ENCODE measurements at places on chromosomes 2 and 18.

GRCh38 chr2:136021976-136022375, 36.5 kb upstream of the DARS1 start:
- no peak for DNase-seq

DNA sequence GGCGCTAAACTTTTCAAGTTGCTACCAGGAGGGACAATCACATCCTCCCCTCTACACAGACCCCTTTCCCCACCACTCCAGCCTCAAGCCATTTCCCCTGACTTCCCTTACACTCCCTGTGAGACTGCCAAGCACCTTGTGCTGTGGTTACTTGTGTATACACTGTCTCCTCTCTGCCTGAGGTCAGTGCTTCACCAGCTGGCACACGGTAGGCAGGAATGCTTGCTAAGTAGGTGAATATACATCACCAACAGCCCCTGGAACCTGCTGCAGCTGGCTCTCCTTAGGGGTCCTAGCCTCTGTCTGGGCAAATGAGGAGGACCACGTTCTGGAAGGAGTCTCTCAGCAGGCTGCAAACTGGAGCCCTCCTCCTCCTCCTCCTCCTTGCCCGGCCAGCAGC, 38.3 kb upstream of the ACAA2 start:
- no peak for DNase-seq

- no peak for DNase-seq
Measured at GRCh38 chr2:88659538-88659915, 31.9 kb upstream of the RPIA start.

GRCh38 chr18:31209041-31209440, 46.4 kb upstream of the DSC1 start:
- no peak for DNase-seq

DNA sequence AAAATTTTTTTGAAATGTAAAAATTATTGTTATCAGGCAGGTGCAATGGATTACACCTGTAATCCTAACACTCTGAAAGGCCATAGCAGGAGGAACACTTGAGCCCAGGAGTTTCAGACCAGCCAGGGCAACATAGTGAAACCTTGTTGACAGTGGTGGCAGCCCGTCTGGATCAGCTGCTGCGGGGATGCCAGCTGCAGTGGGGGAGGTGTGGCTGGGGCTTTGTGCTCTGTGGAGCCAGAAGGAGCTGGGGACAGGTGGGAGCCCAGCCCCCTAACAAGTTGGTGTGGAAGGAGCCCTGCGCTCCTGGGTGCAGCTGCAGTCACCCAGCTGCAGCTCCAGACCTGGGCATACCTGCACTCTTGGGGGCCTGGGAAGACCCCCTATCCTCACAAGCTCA, 182.4 kb upstream of the MC4R start:
- DNase-seq: no peak

DNA sequence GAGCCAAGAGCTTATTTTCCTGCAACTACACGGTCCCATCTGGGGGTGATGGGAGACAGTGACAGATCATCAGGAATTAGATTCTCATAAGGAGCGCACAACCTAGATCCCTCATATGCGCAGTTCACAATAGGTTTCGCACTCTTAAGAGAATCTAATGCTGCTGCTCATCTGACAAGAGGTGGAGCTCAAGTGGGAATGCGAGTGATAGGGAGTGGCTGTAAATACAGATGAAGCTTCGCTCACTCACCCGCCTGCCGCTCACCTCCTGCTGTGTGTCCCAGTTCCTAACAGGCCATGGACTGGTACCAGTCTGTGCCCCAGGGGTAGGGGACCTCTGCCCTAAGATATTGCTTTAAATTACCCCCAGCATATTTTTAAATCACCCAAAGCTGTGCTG, 10.8 kb downstream of the LRRFIP1 start:
- DNase-seq: no peak

DNA sequence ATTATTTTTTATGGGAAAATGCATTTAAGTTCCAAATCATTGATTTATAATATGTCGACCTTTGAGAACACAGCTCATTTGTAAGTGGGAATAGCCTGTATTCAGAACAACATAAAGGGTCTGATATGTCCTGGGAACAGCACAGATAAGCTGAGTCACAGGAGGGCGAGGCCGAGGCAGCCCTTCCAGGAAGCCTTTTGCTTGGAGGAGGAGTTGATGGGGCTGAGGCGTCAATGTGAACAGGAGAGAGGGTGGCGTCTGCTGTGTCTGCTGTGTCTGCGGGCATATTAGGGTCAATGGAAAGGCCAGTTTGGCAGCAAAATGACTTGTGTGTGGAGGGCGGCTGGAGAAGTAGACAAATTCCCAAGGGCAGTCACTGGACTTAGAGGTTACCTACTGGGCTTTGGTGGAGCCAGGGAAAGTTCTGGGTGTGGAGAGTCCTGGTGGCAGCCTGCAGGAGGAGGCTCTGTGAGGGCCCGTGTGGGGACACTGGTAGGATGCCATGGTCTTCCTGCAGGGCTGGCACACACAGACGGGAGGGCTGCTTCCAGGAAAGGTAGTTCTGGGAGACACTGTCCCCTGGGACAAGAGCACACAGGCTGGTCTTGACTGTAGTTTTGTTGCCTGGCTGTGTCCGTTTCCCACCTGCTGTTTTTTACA, 128.1 kb downstream of the GLI2 start:
- no peak for DNase-seq

GRCh38 chr2:62393293-62393692, 112.7 kb downstream of the TMEM17 start:
- DNase-seq: no peak

DNA sequence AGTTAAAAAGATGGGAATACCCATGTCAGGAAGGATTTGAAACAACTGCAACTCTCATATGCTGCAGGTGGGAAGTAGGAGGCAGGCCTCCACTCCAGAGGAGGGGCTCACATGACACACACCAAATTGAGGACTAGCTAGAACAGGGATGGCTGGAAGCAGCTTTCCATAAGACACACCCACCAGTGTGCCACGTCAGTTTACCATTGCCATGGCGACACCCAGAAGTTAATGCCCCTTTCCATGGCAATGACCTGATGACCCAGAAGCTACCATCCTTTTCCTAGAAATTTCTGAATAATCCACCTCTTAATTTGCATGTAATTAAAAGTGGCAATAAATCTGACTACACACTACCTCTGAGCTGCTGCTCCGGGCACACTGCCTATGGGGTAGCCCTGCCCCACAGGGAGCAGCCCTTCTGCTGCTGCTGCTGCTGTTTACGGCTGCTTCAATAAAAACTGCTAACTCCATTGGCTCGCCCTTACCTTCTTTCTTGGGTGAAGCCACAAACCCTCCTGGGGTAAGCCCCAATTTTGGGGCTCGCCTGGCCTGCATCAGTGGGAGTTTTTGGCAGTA, 89.4 kb downstream of the RRM2 start:
- DNase-seq: no peak

- DNase-seq: no peak
Measured at GRCh38 chr2:119241205-119241532, 17.5 kb downstream of the STEAP3 start.

GRCh38 chr2:166375736-166376487, at the start of gene SCN9A:
SCN9A (minus strand) TSS chr2:166375944; CDS start chr2:166311756, 64,188 bp downstream.
- DNase-seq: no peak

- DNase-seq: no peak
Measured at GRCh38 chr18:79428287-79428686, 32.6 kb downstream of the NFATC1 start.

- DNase-seq: no peak
Measured at GRCh38 chr2:16728351-16729136, 62.9 kb upstream of the CYRIA start.

GRCh38 chr2:184596819-184597411, 1.4 kb upstream of the ZNF804A start:
- no peak for DNase-seq

- no peak for DNase-seq
Measured at GRCh38 chr18:54086863-54087262, 137.6 kb downstream of the MBD2 start.

GRCh38 chr2:31384771-31385276, 29.7 kb downstream of the XDH start:
- DNase-seq: no peak

DNA sequence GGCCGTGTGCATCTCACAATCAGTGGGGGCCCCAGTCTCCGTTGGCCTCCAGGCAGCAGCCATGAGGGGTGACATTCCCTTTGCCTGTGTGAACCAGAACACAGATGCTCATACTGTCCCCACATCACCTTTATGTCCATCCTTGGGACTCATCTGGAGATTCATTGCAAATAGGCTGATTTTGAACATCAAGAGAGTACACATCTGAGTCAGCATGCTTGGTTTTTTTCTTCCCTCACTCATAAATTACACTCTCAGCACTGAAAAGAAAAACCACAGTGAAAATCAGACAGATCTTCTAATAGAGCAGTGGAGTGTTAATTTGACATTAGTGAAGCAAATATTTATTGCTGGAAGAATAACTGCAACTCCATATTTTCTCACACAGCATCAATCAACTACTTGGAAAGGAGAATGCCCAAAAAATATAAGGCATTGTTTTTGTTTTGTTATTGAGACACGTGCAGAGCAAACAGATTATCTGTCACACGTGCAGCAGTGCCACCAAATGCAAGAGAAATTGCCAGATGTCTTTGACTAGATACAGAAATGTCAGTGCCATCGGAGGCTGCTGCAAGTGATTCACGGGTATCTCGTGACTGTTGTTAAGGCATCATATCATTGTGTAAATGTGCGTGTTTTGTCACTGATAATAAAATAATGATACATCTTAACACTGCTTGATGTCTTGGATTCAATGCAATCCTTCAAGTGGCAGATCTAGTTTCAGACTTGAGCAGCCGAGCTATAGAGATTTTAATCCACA, 10.9 kb downstream of the APCDD1 start:
- no peak for DNase-seq

- no peak for DNase-seq
Measured at GRCh38 chr2:182585430-182585829, 130.6 kb upstream of the DNAJC10 start.

DNA sequence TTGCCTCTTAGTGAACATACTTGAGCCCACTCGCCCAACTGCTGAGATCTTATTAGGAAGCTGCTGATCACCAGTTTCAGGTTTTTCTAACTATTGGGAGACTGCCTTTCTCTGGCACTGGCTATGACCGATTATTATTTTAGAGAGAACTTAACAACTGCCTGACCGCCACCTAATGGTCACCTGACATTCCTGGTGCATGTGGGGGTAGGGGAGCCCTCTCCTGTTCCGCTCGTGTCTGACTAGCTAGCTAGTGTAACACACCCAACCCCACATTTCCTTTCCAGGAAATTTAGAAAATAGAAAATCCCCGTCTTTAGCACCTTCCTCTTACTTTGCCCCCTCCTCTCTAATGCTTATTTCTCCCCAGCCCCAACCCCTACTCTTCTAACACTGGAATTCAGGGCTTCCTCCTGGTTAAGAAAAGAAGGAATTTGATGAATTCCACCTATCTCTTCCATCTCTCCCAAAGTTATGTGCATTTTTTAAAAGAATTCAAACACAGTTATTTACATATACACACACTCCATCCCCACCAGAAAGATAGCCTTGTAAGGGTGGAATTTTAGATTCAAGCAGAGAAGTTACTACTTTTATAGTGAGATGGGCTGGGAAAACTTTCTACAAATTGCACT, 19.4 kb upstream of the DNER start:
- DNase-seq: no peak

DNA sequence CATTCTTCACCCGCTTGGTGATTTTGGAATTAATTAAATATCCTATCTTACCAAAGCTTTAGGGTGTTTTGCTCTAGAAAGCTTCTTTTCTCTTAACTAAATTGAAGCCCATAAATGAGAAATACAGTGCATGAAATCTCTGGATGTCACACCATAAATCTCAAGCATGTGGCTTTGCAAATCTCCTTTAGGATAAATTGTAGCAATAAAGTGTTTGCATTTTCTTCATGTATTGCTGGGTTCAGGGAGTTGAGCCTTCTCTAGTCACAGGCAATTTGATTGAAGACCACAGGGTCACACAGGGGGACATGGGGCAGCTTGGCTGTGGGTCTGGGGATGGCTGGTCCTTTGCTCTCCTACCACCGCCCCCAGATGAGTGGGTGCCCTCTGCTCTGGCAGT, 364.2 kb downstream of the CLIP4 start:
- no peak for DNase-seq

- DNase-seq: no peak
Measured at GRCh38 chr2:144248350-144249034, 271.4 kb downstream of the ZEB2 start.

DNA sequence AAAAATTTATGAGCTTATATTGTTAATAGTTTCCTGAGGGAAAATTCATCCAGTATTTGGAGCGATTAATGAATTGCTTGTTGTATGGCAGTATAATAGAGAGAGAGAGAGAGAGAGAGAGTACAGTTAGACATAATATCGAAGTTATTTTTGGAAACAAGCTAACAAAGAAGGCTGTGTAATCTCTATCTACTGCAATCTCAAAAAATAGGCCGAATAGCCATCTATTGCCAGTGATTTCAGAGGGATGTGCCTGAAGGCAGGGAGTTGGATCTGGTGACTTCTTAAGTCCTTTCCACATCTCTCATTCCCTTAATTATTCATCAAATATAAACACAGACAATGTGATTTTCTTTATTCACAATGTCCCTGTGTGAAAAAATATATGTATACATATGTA, 433.1 kb upstream of the RAB12 start:
- DNase-seq: no peak

GRCh38 chr2:159903443-159904126, 105.6 kb upstream of the CD302 start:
- DNase-seq: no peak

DNA sequence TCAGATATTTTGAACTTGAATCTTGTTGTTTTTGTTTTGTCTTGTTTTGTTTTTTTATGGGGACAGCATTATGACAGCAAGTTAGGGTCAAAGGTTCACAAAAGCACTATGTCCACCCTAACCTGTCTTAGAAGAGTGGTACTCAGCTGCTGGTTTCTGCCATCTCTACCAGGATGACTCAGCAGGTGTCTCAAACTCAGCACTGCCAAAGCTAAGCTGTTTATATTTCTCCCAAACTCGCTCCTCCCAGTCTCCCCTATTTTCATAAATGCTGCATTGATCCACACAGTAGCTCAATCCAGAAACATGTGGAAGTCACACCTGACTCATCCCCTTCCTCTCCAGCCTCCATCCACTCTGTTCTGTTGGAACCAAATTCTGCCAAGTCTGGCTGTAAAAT, 134.9 kb downstream of the ZBTB7C start:
- no peak for DNase-seq

GRCh38 chr2:130795431-130795830, 40.1 kb downstream of the AMER3 start:
- no peak for DNase-seq

DNA sequence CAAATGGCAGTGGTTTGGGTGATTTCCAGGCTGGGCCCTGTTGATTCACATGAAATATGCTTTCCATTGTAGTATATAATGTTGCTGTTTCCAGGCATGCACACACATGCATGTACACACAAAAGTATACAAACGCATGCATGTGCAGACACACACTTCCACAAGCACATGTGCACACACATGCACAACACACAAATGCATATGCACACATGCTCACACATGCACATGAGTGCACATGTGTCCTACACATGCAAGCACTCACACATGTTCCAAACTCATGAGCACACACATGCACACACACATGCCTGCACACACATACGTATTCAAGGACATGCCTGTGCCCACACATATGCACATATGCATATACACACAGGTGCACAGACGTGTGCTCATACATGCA, 30.6 kb downstream of the SNTG2 start:
- DNase-seq: no peak
